DND-41 (cell line): ENCODE measurements at places on chromosomes 2 and 18.

- DNase-seq, result no peak
Observed at GRCh38 chr2:27494284-27494943, 586 bp downstream of the FNDC4 start.

- DNase-seq, result peak; percentile 36
Observed at GRCh38 chr2:75464348-75464946, 96.3 kb downstream of the EVA1A start.

- DNase-seq, result no peak
Observed at GRCh38 chr2:188917632-188918031, 56.5 kb upstream of the COL3A1 start.

GRCh38 chr2:203928849-203929248, 7.7 kb upstream of the ICOS start:
- DNase-seq, result no peak

DNA sequence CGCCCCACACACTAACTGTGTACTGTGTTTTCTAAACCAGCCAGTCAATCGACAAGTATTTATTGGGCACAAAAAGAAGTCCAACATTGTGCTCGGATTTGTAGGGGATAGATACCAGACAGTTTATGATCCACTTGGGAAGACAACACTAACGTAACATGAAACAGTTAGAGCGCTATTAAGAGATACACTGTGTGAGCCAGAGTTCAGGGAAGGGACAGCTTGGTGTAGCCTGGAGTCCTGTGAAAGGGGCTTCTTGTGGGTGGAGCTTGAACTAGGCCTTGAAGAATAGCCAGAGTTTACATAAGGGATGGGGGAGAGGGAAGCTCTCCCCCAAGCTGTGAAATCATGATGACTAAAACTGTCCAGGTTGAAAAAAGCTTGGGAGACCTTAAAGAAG, 176.4 kb upstream of the TCF4 start:
- DNase-seq, result no peak

DNA sequence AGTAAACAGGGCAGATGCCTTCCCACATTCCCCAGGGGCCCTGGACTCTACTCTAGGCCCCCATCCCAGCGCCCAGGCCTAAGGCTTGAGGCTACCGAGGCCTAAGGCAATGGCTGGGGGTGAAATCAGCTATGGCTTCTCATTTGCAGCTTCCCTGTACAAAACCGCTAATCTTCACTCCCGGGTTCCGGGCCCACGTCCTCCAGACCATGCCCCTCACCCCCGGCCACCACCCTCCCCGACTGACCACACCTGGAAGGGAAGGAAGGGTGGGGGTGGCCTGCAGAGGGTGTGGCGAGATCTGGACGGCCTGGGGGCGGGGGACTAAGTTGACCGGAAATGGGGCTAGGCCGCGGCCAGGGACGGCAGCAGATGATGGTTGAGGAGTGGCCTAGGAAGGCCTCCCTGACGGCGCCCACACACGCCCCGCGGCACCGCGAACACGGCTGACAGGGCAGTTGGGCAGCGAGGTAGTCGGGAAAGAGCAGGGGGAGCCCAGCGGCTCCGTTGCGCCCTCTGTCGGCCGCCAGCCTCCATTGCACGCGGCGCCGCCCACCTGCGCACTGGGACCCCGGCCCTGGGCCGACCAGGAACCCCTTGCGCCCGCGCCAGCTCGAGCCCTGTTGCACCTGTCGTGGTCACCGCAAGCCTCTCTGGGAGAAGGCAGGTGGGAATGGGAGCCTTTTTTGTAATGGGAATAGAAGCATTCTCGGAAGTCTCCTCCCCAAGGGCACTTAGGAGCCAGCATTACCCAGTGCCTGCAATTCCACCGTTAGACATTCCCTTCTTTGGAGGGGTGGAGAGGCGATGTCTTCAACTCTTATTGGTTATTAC, 117.1 kb upstream of the STPG4 start:
- DNase-seq, result peak; percentile 32

GRCh38 chr2:98015671-98016070, 19.9 kb upstream of the TMEM131 start:
- no peak for DNase-seq

GRCh38 chr2:55061523-55062344, 11.5 kb upstream of the RTN4 start:
- no peak for DNase-seq

DNA sequence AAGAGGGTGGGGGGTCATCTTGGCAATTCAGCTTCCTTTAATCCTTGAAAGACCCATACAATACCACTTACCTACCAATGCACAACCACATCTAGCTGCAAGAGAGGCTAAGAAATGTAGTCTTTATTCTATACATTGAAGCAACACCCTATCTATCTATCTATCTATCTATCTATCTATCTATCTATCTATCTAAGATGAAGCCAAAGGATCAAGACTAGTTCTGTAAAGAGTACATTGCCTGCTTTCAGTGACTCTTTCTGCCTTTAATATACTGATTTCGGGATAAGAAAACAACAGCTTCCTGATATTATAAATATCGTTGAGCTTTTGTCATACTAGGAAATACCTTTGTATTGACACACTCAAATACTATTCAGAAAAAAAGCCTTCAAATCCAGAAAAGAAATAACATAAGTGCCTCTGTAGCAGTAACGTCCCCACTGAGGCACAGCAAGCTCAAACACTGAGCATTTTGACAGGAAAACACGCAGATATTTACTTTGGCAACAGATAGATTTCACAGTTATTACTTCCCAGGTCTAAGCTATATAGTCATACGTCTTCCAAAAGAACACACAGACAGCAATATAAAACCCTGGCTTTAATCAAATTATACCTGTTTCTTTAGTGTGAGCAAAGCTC, 139.4 kb upstream of the SERTAD2 start:
- no peak for DNase-seq

- no peak for DNase-seq
Observed at GRCh38 chr2:75133621-75134570, 65.4 kb downstream of the TACR1 start.

DNA sequence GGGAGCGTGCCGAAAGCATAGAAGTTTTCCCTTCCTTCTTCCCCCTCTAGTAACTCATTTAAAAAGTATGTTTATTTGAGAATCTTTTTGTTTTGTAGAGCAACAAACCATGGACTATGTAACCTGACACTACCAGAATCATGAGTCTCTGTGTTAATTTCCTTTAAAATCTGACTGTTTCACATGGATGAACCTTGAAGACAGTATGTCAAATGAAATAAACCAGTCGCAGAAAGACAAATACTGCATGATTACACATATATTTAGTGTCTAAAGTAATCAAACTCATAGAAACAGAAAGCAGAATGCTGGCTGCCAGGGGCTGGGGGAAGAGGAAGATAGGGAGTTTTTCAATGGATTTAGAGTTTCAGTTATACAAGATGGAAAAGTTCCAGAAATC, 32.3 kb downstream of the PTPN2 start:
- DNase-seq, result no peak

GRCh38 chr2:28354920-28355520, 37.6 kb upstream of the FOSL2 start:
- DNase-seq, result no peak

DNA sequence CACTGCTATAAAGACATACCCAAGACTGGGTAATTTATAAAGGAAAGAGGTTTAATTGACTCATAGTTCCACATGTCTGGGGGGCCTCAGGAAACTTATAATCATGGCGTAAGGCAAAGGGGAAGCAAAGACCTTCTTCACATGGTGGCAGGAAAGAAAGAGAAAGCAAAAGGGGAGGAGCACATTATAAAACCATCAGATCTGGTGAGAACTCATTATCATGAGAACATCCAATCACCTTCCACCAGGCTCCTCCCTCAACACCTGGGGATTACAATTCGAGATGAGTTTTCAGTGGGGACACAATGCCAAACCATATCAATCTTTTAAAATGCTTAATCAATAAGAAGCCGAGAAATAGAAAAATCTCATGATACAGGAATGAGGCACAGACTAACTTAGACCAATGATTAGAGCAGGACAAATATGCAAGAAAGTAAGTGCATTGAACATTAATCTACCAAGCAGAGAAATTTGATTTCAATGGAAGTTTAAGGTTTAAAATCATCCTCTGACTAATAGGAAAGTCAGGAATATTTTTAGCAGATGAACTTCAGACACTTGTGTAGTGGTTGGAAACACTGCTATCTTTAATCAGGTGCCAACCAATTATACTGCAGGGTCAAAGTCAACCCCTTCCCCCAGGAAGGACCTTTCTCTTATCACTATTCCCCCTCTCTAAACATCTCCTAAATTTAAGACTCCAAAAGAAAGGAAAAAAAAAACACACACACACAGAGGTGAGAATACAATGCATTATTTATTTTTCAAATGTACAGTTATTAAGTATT, 259.2 kb downstream of the IRS1 start:
- DNase-seq, result no peak

- no peak for DNase-seq
Observed at GRCh38 chr18:3044931-3045698, 32.2 kb upstream of the LPIN2 start.
